ENCODE measurements at places on chromosomes 2 and 18.

- no peaks in the 10 kb centered on the region for H3K36me3 ChIP-seq
- no peaks in the 10 kb centered on the region for H3K4me1 ChIP-seq
- no peaks in the 10 kb centered on the region for H3K27me3 ChIP-seq
- H3K27ac ChIP-seq = no peak overlapping the region
- DNase-seq = no peak
Measured at GRCh38 chr2:17282245-17282644, 236.0 kb downstream of the RAD51AP2 start.

DNA sequence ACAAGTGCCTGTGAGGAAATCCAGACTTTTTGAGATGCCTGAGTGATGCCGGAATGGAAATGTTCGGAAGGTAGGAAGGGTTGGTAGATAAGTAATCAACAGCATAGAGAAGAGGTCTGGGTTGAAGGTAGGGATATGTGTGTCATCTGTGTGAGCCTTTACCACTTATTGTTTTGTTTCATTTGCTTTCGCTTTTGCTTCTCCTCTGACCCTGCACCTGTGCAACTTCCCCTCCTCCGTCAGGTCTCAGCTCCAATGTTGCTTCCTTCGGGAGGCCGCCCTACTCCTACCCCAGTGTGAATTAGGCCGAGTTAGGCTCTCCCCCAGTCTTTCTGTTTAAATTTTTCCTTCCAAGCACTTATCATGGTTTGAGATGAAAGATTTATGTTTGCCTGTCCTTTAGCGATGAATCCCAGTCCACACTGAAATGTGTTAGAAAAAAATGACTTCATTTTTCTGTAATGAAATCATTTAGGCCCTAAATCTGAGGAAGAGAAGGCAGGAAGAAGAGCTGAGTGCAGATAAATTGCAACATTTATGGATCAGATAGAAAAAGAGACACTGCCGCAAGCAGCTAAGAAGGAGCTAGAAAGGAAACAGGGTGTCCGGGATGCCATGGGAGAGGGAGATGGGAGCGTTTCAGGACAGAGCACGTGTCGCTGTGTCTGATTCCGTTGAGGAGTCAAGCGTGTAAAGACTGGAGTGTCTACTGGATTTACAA, 139.6 kb upstream of the PELI1 start:
- no peaks in the 10 kb centered on the region for H3K27me3 ChIP-seq
- H3K36me3 ChIP-seq = no peaks in the 10 kb centered on the region
- H3K27ac ChIP-seq = no peak overlapping the region
- no peaks in the 10 kb centered on the region for H3K4me1 ChIP-seq

DNA sequence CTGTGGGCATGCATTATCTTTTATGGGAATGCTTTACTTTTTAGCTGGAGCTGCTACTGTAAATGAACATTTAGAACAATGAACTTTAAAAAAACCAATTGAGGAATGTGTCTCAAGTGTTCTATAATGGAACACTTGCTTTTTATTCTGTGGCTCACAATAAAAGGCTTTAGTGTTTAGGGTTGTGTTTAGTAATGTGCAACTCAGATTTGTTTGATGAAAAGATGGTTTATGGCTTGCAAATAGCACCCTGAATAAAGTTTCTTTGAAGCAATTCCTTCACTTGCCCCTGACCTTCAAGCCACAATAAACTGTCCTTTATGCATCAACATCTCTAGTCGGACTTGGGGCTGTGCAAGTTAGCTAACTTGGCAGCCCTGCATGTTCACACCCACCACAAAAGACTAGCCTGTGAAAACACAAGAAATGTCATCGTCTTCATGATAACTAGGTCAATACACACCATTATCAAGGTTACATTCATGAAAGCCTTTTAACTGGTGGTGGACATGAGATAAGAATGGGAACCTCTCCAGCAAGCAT, 98.7 kb downstream of the MYO1B start:
- no peak for DNase-seq
- H3K27ac ChIP-seq = no peak overlapping the region

DNA sequence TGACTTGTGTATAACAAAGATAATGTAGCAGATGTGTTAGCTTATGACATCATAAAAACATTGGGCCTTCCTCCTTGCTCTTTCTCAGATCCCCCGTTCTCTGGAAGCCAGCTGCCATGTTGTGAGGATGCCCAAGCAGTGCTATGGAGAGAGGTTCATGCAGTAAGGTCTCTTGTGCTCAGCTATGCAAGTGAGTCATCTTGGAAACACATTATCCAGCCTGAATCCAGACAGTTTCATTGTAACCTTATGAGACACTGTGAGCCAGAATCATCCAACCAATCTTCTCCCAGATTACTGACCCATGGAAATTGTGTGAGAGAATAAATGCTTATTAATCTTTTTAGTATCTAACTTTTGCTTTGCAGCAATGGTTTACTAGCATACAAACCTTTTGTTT, 60.8 kb downstream of the ST6GAL2 start:
- H3K27ac ChIP-seq = no peak overlapping the region
- H3K4me1 ChIP-seq = no peaks in the 10 kb centered on the region
- H3K36me3 ChIP-seq = no peaks in the 10 kb centered on the region
- no peak for DNase-seq

- H3K27me3 ChIP-seq = peaks cover 4% of the 10 kb centered on the region
- no peak overlapping the region for H3K4me3 ChIP-seq
- H3K36me3 ChIP-seq = no peaks in the 10 kb centered on the region
- peaks cover 54% of the 10 kb centered on the region for H3K4me1 ChIP-seq
- H3K27ac ChIP-seq = peak overlapping the region; percentile 2
Measured at GRCh38 chr2:169106563-169107545, 37.5 kb downstream of the DHRS9 start.

GRCh38 chr2:233992513-233993217, 57.8 kb upstream of the SPP2 start:
- H3K27me3 ChIP-seq = no peaks in the 10 kb centered on the region
- H3K4me3 ChIP-seq = no peak overlapping the region
- H3K36me3 ChIP-seq = peaks cover 9% of the 10 kb centered on the region
- DNase-seq = no peak
- H3K4me1 ChIP-seq = peaks cover 68% of the 10 kb centered on the region

GRCh38 chr2:127479219-127479825, 47.0 kb downstream of the IWS1 start:
- H3K27me3 ChIP-seq = no peaks in the 10 kb centered on the region
- DNase-seq = no peak
- no peaks in the 10 kb centered on the region for H3K4me1 ChIP-seq
- no peak overlapping the region for H3K27ac ChIP-seq
- H3K36me3 ChIP-seq = peaks cover 30% of the 10 kb centered on the region
- H3K4me3 ChIP-seq = no peak overlapping the region

DNA sequence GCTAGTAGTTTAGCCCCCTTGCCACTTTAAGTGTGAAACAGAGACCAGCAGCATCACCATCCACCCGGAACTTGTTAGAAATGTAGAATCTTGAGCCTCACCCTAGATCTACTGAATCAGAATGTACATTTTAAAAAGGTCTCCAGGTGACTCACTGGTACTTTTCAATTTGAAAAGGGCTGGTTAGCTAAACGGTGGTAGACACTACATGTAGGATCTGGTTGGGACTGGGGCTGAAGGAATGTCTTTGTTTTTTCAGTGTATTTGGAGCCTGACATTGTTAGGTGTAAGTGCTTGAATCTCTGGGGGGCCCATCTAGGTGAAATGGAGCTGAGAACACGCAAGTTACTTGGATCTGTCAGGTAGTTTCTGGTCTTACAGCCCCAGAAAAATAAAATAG, 44.0 kb upstream of the XPO1 start:
- no peak overlapping the region for H3K4me3 ChIP-seq
- no peaks in the 10 kb centered on the region for H3K27me3 ChIP-seq
- no peak for DNase-seq
- H3K36me3 ChIP-seq = no peaks in the 10 kb centered on the region

GRCh38 chr2:233413046-233413445, 58.8 kb downstream of the DGKD start:
- DNase-seq = no peak
- H3K27ac ChIP-seq = peak overlapping the region; percentile 88
- peaks cover 87% of the 10 kb centered on the region for H3K4me1 ChIP-seq
- no peak overlapping the region for H3K4me3 ChIP-seq

GRCh38 chr2:181781078-181781786, 100.9 kb upstream of the NEUROD1 start:
- no peak overlapping the region for H3K4me3 ChIP-seq
- H3K36me3 ChIP-seq = no peaks in the 10 kb centered on the region
- peaks cover 4% of the 10 kb centered on the region for H3K27me3 ChIP-seq
- no peak overlapping the region for H3K27ac ChIP-seq

DNA sequence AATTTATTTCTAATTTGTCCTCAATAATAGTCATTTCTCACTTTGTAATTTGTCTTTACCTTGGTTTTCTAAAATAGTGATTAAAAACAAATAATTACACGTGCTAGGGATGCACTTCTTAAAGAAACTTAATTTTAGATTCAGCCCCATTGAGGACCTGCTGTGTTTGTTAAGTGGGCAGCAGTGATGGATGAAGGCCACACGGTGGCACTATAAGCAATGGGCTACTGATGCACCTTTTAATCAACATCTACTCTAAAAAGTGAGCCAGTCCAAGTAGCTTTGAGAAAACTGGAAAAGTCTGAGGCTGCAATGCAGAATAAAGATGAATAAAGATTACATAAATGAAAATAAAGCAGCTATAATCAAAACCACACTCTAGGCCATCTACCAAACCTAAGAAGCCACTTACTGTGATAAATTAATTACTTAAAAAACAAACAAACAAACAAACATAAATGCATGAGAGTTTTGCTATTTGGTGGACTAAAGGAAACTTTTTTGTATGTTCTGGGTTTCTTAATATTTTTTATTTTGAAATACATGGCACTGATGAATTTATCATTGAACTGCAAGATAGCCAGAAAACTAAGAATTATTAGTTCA, 89.3 kb downstream of the PDE11A start:
- no peaks in the 10 kb centered on the region for H3K4me1 ChIP-seq
- no peak overlapping the region for H3K27ac ChIP-seq
- H3K27me3 ChIP-seq = peaks cover 2% of the 10 kb centered on the region
- H3K4me3 ChIP-seq = no peak overlapping the region
- no peaks in the 10 kb centered on the region for H3K36me3 ChIP-seq

DNA sequence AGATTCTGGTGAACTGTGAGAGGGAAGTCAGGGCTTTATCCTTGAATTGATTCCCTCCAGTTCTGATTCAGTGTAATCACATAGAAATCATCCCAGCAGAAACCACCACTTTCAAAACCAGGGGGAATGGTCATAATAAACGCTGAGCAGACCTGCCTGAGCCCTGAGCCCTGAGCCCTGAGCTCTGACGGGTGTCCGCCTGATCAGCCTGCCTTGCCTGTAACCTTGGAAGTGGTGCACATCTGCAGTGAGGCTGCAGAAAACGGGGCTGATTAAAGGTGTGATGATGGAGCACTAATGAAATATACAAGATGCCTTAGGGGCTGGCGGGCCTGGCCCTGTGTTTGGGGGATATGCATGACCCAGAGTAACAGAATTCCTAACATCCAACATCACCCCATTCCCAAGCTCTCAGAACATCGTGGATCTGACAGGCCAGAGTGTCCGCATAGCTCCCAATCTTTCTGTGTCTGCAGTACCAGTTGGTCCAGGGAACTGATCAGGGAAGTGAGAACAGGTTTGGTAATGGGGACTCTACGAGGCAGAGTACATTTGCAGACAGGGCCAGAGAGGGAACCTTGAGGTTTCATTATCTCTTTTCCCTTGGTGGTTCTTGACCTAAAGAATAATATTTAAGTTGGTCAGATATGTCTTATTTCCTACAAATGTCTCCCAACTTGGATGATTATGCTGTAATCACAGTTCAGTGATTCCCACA, 37.8 kb downstream of the KCTD18 start:
- no peak overlapping the region for H3K27ac ChIP-seq
- H3K4me1 ChIP-seq = peaks cover 30% of the 10 kb centered on the region
- no peaks in the 10 kb centered on the region for H3K36me3 ChIP-seq
- no peak overlapping the region for H3K4me3 ChIP-seq
- no peaks in the 10 kb centered on the region for H3K27me3 ChIP-seq

DNA sequence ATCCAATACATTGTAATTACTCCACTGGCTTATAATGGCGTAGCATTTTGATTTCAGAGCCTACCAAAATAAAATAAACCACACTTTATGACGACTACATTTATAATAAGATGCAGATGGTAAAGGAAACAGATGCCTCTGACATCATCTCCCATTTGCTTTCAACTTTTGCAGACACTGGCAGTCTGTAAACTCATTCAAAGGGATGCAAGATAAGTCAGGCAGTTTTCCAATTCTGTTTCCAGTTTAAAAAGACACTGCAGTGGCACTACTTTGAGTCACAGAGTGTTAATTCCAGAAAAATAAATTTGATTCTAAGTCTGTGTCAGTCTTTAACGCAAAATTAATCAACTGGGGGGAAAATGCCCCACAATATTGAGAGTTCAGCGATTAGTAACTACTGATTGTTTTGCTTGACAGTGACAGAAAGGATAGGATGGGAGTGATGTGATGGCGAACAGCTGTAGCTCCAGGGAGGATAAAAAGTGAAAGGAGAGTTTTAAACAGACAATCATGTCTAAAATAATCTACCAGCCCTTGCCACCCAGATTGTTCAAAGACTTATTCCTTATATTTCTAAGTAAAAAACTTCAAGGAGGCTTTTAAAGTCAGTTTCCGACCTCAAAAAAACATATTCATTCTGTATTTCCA, 6.7 kb downstream of the DSEL start:
- no peak for DNase-seq
- H3K27me3 ChIP-seq = no peaks in the 10 kb centered on the region
- H3K4me3 ChIP-seq = no peak overlapping the region
- no peaks in the 10 kb centered on the region for H3K36me3 ChIP-seq

GRCh38 chr18:8142131-8142711, 467.0 kb upstream of the RAB12 start:
- H3K27me3 ChIP-seq = no peaks in the 10 kb centered on the region
- H3K36me3 ChIP-seq = no peaks in the 10 kb centered on the region
- no peak for DNase-seq
- H3K27ac ChIP-seq = no peak overlapping the region
- H3K4me1 ChIP-seq = no peaks in the 10 kb centered on the region

- H3K27me3 ChIP-seq = peaks cover 27% of the 10 kb centered on the region
- no peak for DNase-seq
- H3K36me3 ChIP-seq = peaks cover 4% of the 10 kb centered on the region
- H3K27ac ChIP-seq = no peak overlapping the region
Measured at GRCh38 chr2:168913495-168913894, 12.4 kb downstream of the G6PC2 start.

DNA sequence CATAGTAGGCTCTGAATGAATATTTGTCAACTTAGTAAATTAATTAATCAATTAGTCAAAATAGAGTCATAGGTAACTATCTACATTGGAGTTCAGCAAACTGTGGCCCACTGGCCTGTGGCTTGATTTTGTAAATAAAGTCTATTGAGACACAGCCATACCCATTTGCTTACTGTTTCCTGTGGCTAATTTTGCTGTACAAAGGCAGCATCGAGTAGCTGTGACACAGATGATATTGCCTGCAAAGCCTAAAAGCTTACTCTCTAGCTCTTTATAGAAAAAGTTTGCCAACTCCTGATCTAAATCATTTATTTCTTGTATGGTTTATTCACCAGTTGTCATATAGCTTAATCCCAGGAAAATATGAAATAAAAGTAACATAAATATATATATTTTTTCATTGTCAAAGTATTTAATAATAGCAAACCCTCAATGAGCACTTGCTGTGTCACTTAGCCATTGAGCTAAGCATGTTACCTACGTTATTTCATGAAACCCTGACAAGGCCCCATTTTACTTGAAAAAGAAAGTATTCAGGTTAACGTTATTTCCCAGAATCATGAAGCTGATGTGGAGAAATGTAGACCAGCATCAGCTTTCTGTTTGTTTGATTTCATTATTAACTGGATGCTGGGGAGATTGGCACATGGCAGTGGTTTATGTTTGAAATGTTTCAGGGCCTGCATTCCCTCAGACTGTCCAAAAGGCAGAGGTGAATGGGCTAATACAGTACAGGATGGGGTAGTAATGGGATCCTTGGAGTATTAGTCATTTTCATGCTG, 69.6 kb downstream of the ICOS start:
- peak overlapping the region; percentile 92 for H3K27ac ChIP-seq
- DNase-seq = no peak
- no peak overlapping the region for H3K4me3 ChIP-seq

Data from activated CD8-positive, alpha-beta T cell treated with anti-CD3 and anti-CD28 coated beads for 36 hours (primary cell).